ENCODE measurements at places on chromosomes 1 and 21. TPM values are rescaled to one million over a fixed set of nuclear protein-coding genes. Genes with fewer than 3 reads are reported as not detected.
A peak's percentile ranks its signal among the peaks of the same experiment; 100 is the strongest.

GRCh38 chr1:154657556-154657955, 49.6 kb upstream of the ADAR start:
- DNase-seq: no peak
- no peaks in the 10 kb centered on the region for H3K36me3 ChIP-seq
- H3K4me3 ChIP-seq: no peak overlapping the region
- no peak overlapping the region for H3K27ac ChIP-seq
- H3K27me3 ChIP-seq: no peaks in the 10 kb centered on the region

DNA sequence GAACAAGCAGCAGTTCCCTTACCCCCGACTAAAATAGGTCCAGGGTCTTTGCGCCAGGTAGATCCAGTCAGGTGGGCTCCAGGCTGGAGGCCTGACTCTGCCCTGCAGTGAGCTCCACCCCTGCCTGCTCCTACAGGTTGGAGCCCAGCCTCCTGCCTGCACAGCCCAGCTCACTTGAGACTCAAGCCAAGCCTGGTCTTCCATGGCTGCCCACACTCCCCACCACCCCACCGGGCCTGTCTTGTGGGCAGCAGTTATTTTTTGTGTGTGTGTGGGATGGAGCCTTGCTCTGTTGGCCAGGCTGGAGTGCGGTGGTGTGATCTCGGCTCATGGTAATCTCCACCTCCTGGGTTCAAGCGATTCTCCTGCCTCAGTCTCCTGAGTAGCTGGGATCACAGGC, 28.5 kb downstream of the RAP1GAP start:
- H3K4me3 ChIP-seq: no peak overlapping the region
- no peaks in the 10 kb centered on the region for H3K36me3 ChIP-seq
- no peaks in the 10 kb centered on the region for H3K4me1 ChIP-seq
- H3K27me3 ChIP-seq: no peaks in the 10 kb centered on the region
- no peak for DNase-seq

DNA sequence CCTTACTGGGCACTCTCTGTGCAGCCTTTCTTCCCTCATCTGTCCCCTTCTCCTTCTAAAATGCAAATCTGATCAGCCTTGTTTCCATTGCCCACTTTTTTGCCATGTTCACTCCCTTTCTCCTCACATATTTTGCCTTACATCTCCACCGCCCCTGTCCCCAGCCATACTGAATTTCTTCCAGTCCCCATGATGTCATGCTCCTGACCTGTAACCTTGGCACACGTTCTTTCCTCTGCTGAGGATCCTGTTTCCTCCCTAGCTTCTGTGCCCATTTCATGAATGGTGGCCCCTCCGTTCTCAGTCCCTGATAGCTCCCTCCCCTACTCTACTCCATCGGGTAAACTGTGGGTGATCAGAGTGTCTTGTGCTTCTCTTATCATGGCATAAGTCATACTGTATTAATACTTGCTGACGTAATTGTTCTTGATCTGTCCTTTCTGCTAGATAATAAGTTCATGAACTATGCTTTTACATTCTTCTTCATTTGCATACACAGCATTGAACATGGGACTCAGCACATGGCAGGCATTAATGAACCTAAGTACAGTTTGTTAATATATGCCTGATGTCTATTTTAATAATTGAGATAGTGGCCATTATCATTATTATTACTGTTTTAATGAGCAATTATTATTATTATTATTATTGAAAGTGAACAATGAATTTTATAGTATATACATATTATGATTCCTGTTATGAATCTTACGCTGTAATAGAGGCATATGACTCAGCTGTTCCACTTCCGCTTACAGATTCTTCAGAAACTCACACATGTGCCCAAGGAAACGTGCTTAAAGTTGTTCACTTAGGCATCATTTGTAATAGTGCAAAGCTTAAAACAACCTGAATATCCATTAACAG, 28.5 kb downstream of the MAP3K21 start:
- H3K27ac ChIP-seq: no peak overlapping the region
- no peaks in the 10 kb centered on the region for H3K4me1 ChIP-seq
- no peaks in the 10 kb centered on the region for H3K27me3 ChIP-seq
- no peak for DNase-seq
- H3K36me3 ChIP-seq: no peaks in the 10 kb centered on the region

GRCh38 chr1:50901872-50902271, 58.2 kb downstream of the FAF1 start:
- no peak overlapping the region for H3K27ac ChIP-seq
- H3K4me3 ChIP-seq: no peak overlapping the region
- no peaks in the 10 kb centered on the region for H3K4me1 ChIP-seq
- H3K36me3 ChIP-seq: no peaks in the 10 kb centered on the region
- DNase-seq: no peak

GRCh38 chr1:229059671-229060539, 211.0 kb upstream of the RAB4A start:
- peaks cover 29% of the 10 kb centered on the region for H3K4me1 ChIP-seq
- H3K4me3 ChIP-seq: no peak overlapping the region
- DNase-seq: no peak
- no peaks in the 10 kb centered on the region for H3K27me3 ChIP-seq
- H3K27ac ChIP-seq: peak overlapping the region; percentile 25

- no peak overlapping the region for H3K27ac ChIP-seq
- no peak overlapping the region for H3K4me3 ChIP-seq
- no peaks in the 10 kb centered on the region for H3K36me3 ChIP-seq
- H3K27me3 ChIP-seq: no peaks in the 10 kb centered on the region
Observed at GRCh38 chr1:67159233-67159632, 7.0 kb upstream of the IL23R start.

DNA sequence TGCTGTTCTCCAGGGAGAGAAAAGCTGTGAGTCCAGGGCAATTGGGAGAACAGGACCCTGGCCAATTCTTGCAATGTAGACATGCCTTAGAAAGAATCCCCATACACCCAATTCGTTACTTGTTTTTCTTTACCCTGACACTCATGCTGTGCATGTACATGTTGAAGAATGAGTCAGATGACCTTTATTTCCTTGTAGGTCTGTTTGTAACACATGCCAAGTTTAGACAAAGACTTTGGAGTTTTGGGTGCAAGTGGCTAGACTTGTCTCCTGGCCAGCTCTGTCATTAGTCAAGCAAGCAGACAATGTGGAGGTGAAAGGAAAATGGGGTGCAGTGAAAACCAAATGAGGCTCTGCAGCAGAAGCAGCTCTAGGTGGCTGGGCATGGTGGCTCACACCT, 38.1 kb downstream of the GNPAT start:
- no peak overlapping the region for H3K4me3 ChIP-seq
- DNase-seq: no peak
- H3K36me3 ChIP-seq: peaks cover 19% of the 10 kb centered on the region
- no peak overlapping the region for H3K27ac ChIP-seq
- no peaks in the 10 kb centered on the region for H3K4me1 ChIP-seq

- H3K36me3 ChIP-seq: peaks cover 32% of the 10 kb centered on the region
- H3K4me1 ChIP-seq: no peaks in the 10 kb centered on the region
- DNase-seq: no peak
- no peaks in the 10 kb centered on the region for H3K27me3 ChIP-seq
- no peak overlapping the region for H3K27ac ChIP-seq
Observed at GRCh38 chr1:44218503-44219300, 5.4 kb downstream of the DMAP1 start.

- H3K36me3 ChIP-seq: no peaks in the 10 kb centered on the region
- H3K4me3 ChIP-seq: no peak overlapping the region
- H3K27me3 ChIP-seq: no peaks in the 10 kb centered on the region
- DNase-seq: no peak
- no peak overlapping the region for H3K27ac ChIP-seq
- H3K4me1 ChIP-seq: peaks cover 13% of the 10 kb centered on the region
Observed at GRCh38 chr1:88324899-88325298, 359.2 kb upstream of the PKN2 start.

GRCh38 chr1:182143825-182144645, 82.5 kb upstream of the ZNF648 start:
- H3K27ac ChIP-seq: peak overlapping the region; percentile 80
- DNase-seq: peak; percentile 69
- H3K36me3 ChIP-seq: no peaks in the 10 kb centered on the region
- peaks cover 25% of the 10 kb centered on the region for H3K4me1 ChIP-seq
- H3K4me3 ChIP-seq: no peak overlapping the region

SLFNL1 gene
- total RNA-seq: 1.3 TPM

CNR2 gene
- total RNA-seq: not detected

GPX7 gene
- total RNA-seq: 25.9 TPM

DPYD gene
- total RNA-seq: 29.1 TPM

CDC7 gene
- total RNA-seq: 2.1 TPM

TACSTD2 gene
- total RNA-seq: 6.9 TPM
